ENCODE measurements at places on chromosomes 7 and 10.

GRCh38 chr10:52297747-52298146, 16.3 kb upstream of the DKK1 start:
- DNase-seq: no peak

- DNase-seq: peak; percentile 47
Measured at GRCh38 chr10:122465401-122466040, 4.2 kb downstream of the HTRA1 start.

GRCh38 chr7:69640216-69640615, 41.9 kb downstream of the AUTS2 start:
- no peak for DNase-seq

DNA sequence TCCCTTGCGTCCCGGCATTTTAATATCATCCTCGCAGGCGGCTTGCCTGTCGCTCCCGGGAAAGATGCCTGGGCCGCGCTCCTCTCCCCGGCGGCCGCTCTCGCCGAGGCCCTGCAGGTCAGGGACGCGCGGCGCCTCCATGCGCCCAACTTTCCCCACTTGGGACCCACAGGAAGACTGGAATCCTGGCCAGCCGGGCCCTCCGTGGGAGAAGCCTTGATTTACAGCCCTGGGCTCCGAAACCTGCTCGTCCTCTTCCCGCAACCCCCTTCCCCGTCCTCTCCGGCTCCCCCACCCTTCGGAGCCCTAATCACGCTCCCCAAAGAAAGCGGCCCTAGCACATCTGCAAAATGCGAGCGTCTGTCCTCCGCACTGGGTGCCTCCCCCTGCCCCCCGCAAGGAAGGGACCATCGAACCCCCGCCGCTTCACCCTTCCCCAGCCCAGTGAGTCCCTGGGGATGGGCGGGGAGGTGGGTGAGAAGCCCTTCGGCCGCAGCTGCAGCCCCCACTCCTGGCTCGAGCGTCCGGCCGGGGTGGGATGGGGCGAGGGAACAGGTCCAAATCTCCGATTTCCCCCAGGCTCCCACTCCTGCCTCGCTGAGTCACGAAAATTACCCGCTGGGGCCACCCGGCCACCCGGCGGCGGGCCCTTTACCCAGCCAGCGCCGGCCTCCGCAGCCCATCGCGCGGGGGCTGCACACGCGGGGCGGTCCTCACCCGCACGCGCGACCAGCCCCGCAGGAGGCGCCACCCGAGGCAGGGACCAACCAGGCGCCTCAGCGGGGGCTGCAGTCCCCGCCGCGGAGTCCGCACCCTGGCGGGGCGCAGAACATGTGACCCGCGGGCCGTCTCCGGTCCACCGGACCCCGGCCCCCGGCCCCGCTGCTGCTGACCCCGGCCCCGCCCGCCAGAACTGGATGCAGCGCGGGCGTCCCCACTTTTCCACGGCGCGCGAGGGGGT, 695 bp downstream of the HSPA12A start:
- no peak for DNase-seq

GRCh38 chr7:92609921-92610518, 19.8 kb upstream of the FAM133B start:
- no peak for DNase-seq

GRCh38 chr10:111037858-111038257, 39.0 kb upstream of the ADRA2A start:
- no peak for DNase-seq

DNA sequence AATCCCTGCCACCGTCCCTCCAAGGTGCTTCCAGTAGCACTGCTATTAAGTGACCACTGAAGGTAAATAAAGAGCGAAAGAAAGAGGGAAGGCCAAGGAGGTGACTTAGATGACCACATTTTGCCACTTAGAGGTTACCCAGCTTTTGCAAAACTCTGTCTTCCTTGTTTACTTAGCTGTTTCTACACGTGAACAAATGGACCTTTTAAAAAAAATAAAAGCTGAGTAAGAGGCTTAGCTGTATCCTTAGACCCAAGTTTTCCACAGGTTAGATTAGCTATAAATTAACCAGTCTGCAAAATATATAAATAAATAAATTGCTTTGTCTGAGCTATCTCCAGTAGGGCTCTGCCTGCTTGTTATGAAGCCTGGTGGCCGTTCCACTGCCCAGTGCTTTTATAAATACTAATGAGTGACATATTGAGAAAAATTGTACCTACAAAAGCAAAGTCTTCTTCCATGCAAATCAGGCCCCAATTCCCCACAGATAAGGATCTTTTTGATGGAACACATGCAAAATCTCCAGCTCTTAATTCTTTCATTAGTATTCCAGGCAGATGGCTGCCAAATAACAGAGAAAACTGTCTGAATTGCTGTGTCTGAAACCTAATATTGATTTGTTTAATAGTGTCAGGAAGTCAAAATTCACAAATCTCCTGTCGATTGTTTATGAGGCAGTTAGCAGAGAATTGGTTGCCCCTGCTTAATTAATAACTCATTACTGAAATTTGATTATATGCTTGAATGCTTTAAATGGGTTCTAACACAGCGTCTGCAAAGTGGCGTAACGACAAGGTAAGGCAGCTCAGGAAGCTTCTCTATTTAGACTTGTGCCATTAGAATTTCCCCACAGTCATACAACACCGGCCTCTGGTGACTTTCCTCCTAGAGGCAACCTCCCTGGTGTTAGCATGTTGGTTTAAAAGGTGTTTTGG, 176.7 kb downstream of the EMX2 start:
- no peak for DNase-seq

DNA sequence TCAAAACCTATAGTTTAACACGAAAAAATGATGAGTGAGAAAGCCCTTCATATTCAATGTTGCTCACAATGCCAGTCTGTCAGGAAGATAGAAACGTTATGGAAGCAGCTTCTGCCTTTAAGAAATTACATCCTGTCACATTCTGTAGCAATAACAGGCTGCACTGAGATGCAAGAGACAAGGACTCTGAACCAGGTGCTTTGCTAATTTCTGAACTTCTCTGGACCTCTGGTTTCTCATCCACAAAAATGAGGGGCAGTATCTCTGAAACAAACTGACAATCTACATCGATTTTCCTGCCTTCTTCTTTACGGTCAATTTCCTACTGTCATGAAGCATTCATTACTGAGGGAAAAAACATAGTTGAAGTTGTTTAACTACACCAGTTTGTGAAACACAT, 234.0 kb downstream of the SNX13 start:
- DNase-seq: no peak

DNA sequence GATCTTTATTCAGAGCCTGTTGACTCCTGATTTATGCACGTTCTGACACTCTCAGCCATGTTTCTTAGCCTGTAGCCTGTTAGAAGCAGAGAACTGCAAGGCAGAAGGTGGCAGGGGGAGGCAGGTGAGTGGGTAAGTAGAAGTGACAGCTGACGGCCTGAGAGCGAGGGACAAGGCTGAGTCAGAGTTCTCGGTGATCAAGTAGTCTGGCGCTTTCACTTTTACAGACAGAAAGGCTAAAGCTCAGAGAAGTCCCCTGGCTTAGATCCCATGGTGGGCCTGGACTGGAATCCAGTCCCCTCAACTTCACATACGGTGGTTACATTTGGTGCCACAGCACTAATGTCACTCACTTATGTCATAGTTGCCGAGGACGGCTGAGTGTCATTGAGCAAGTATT, 139.0 kb downstream of the TACC2 start:
- no peak for DNase-seq

DNA sequence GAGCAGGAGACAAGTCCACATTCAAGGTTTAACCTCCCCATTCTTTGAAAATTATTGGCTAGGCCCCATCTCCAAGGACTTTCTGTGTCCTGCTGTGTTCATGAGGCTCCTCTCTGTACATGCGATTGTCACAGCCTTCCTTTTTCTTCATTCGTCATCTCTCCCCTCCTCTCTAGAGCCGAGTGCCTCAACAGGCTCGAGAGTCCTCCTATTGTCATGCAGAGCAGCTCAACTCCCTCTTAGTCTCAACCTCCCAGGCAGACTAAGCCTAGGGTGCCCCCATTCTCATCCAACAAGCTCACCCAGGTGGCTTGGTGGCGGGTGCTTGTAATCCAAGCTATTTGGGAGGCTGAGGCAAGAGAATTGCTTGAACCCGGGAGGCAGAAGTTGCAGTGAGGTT, 35.1 kb upstream of the SAMD8 start:
- DNase-seq: no peak

DNA sequence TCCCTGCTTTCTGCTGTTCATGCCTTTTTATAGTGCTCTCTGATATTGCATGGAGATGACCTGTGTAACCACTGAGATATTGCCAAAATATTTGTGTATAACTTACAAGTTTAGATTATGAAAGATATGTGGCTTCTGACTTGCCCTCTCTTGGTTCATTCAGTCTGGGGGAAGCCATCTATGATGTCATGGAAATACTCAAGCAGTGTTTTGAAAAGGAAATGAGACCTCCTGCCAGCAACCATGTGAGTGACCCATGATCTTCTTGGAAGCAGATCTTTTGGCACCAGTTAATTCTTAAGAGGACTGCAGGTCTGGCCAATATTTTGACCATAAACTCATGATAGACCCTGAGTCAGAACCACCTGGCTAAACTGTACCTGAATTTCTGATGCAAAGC, 183.0 kb downstream of the THSD7A start:
- DNase-seq: no peak

GRCh38 chr10:96858038-96858705, 26.1 kb downstream of the LCOR start:
- DNase-seq: no peak

GRCh38 chr7:85474234-85474633, 287.4 kb upstream of the SEMA3D start:
- DNase-seq: no peak

DNA sequence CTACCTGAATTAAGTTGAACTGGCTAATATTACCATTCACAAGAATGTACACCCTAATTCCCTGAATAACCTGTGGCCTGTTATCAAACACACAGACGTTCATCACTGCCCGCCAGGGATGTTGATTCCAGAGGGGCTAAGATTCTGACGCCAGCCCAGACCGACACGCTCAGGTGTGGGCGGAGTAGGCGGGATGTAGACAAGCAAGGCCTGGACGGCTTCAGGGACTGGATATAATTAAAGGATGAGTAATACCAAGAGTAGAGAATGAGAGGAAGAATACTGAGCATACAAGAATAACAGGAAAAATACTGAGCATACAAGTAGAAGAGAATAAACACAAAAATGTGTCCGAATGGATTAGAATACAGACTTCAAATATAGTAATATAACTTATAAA, 29.0 kb downstream of the CUBN start:
- DNase-seq: no peak

- no peak for DNase-seq
Measured at GRCh38 chr7:41038211-41038610, 664.7 kb downstream of the INHBA start.

DNA sequence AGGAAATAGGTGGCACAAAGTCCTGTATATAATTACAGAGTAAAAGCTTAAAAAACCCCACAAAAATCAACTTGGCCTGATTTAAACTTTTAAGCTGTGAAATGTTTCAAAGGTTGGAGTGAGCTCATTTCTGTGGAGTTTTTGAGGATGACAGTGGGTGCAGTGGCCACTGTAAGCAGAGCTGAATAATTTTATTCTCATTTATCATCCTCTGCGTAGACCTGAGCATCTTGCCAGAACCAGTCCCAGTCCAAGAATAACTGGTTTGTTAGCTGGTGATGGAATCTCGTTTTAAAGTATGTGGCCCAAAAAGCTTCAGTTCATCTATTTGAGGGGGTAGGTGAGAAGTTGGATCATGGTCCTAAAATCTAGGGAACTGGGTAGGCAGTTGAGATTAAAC, 4.4 kb downstream of the BMPER start:
- no peak for DNase-seq

GRCh38 chr7:131103997-131104396, 223.7 kb upstream of the MKLN1 start:
- DNase-seq: no peak

- DNase-seq: no peak
Measured at GRCh38 chr10:77034795-77035194, 602.8 kb downstream of the KCNMA1 start.

- DNase-seq: no peak
Measured at GRCh38 chr7:124914298-124914697, 15.3 kb downstream of the POT1 start.

GRCh38 chr7:38465956-38466355, 165.2 kb downstream of the AMPH start:
- no peak for DNase-seq

DNA sequence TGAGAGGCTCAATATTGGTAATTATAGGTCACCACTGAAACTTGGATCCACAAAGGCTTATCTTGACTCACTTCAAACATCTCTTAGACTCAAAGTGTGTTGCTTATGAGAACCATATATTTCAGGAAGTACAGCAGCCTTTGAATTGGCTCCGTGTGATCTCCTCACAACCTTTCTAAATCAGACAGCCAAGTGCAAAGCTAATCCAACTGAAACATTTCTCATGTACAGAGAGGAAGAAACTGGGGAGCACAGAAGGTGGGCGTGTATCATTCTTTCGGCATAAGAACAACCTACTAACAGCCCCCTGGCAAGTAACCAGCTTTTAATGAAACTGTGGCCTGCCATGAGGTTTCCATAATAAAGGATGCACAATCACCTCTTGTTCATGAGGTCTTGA, 109.4 kb downstream of the MBL2 start:
- no peak for DNase-seq

- no peak for DNase-seq
Measured at GRCh38 chr7:8823486-8823885, 390.1 kb downstream of the NXPH1 start.

- no peak for DNase-seq
Measured at GRCh38 chr10:72320676-72321247, 34.0 kb downstream of the DNAJB12 start.

- no peak for DNase-seq
Measured at GRCh38 chr10:77400033-77400432, 237.6 kb downstream of the KCNMA1 start.

GRCh38 chr10:5949009-5949759, 28.2 kb downstream of the IL15RA start:
- no peak for DNase-seq

DNA sequence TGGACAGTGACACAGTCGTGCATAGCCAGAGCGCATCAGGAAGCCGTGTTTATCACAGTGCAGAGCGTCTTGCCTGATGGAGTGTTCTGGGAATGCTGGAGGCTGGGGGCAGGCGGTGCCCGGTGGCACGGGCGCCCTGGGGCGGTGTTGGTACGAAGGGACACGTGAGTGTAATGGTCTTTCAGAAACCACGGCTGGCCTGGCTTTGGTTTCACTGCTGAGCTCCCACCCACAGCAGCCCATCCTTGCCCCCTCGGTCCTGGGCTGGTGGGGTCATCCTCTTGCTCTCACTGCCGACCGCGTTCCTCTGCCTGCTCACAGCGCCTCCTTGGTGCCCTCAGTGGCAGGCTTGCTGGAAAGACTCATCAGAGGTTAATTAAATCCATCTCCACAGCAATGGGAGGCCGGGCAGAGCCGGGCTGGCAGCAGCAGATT, 50.6 kb downstream of the NKX6-2 start:
- no peak for DNase-seq

GRCh38 chr10:45470098-45471012, 96.3 kb downstream of the ALOX5 start:
- DNase-seq: no peak

DNA sequence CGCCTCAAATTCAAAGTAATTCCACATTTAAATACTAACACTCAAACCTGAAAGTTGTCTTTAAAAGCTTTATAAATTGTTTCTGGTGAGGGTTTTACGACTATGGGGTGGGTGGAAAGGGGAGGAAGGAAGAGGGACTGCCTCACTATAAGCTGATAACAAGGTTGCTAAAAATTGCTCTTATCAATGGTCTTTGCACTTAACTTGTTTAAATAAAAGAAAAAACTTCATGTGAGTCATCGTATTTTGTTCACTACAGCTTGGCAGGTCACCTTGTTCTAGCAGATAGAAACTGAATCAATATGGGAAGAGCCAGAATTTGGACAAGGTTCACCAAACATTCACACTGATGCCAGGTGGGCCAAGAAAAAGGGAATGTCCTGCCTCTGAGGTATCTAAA, 129.2 kb downstream of the TES start:
- no peak for DNase-seq

- no peak for DNase-seq
Measured at GRCh38 chr7:39952374-39952773, 2.3 kb downstream of the CDK13 start.

Data from cardiac septum (tissue), 1 donor.